ENCODE measurements at places on chromosomes 12 and 14.
A peak's percentile ranks its signal among the peaks of the same experiment; 100 is the strongest.

- no peak for DNase-seq
These were observed 424.9 kb downstream of the PDZRN4 start for GRCh38 chr12:41612892-41613557.

- DNase-seq = no peak
These were observed 8.6 kb downstream of the WDR89 start for GRCh38 chr14:63632932-63633514.

- DNase-seq = no peak
These were observed 420.7 kb downstream of the DAD1 start for GRCh38 chr14:22168092-22168955.

- no peak for DNase-seq
These were observed 196.1 kb downstream of the SLC15A4 start for GRCh38 chr12:128627659-128628058.

DNA sequence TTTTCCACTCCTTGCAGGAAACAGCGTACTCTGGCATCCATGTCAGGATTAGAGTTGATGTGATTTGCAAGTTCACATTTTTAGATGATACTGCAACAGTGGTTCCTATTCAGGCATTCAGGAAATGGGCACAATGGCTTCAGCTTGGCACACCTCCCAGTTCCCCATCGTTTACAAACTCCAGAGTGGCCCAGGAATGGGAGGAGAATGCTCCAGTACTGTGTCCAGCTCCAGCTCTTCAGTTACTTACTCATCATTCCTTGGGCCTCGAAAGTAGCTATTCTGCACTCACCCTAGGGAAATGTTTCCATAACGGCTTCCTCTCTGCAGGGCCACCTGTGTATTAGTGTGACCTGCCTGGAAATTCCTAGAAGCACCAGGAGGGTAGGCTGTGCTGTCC, 239.7 kb upstream of the RGS6 start:
- peak; percentile 63 for DNase-seq

DNA sequence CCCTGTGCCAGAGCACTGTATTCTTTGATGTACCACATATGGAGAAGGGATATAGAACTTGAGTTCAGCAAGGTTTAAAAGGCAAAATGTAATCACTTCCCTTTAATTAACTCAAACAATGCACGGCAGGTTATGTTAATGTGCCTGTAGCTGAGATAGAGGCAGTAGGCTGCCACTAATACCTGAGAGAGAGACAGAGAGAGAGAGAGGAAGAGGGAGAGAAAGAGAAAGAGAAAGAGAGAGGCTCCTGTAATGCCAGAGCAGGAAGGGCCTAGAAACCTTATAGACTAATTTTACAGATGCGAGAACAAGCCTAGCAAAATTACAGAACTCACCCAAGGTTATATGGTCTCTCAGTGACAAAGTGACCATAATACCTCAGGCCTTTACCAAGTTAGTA, 679.8 kb downstream of the NRXN3 start:
- no peak for DNase-seq

DNA sequence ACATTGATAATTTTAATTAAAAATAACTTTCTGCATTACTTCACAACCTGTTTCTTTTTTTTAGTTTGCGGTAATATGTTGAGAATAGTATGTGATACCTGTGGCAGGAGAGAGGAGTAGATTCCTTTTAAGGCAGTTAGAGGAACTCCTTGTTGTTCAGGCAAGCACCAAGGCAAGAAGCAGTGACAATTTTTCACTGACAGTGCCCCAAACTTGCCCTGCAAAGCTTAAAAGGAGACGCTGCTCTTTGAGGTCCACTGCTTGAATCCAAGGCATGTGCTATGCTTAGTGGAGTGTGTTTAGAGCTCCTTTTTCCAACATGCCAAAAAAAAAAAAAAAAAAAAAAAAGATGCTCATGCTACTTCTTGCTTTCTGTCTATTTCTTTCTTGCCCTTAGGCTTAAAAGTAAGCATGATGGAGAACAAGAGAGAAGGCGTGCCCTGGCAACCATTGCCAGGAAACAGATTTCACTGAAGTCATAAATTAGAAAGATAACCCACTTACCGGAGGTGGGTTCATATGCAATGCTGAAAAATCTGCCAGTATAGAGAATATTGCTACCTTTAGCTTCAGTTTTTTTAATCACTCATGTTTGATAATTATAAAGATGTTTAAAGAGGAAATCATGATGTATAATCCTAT, 58.3 kb upstream of the DYRK2 start:
- DNase-seq = no peak

DNA sequence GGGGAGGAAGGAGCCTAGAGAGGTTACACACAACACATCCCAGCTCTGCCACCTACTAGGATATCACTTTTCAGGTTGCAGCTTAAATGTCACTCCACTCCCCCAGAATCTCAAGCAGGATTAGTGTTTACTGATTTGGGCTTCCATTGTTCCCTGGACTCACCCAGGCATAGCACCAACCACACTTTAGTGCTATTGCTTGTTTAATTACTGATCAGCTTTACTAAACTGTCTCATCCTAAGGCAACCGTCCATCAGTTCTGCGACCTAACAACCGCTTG, 6.1 kb upstream of the KRT18 start:
- no peak for DNase-seq

- DNase-seq = no peak
These were observed 210.6 kb upstream of the PLXNC1 start for GRCh38 chr12:93937812-93938211.

GRCh38 chr12:88237954-88238353, 95.8 kb downstream of the TMTC3 start:
- no peak for DNase-seq

Measured in midbrain (tissue), 1 donor.